Stimulated activated CD8-positive, alpha-beta memory T cell treated with anti-CD3 and anti-CD28 coated beads, Interleukin-15, amount 100 ng/mL, for 48 hours (primary cell): ENCODE measurements at places on chromosomes 2 and 18.
A peak's percentile ranks its signal among the peaks of the same experiment; 100 is the strongest.

- no peak for DNase-seq
Observed at GRCh38 chr18:58235001-58235436, 191.0 kb downstream of the NEDD4L start.

DNA sequence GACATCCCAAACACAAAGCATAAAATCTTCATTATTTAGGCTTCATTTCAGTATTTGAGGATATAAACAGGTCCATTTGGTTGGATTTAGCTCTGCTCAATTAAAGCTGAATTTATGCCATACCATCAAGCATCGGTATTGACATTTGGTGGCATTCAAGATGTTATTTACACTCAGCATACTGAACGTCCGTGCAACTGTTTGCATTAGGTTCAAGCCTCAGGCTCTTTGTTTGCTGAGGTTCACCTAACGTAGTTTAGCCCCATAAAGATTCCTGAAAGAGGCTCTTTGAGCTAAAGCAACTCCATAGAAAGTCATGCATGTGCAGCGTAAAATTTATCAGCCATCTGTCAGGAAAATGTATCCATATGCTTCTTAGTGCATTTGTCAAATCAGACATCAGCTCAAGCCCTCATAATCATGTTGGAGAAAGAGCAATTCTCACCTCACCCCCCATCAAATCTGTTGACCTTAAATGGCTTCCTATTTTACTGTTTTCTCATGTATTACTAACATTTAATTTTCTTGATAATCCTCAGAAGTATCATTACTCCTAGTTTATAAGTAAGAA lies 366.9 kb downstream of the EPHA4 start:
- no peak for DNase-seq

DNA sequence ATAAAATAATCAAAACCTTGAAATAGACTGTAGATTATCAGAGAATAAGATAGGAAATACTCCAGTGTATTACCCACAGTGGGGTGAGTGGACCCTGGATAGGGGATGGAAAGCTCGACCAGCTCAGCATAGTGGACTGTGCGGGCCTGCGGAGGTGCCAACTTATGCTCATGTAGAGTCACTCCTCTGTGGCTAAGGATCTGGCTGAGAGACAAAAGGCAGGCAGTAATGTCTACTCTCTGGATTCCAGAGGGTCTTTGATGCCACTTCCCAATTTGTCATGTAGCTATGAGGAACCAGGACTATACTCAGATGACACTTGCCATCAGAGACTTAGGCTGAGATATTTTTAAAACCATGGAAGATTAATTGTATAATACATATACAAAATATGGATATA lies 101.9 kb upstream of the MCFD2 start:
- no peak for DNase-seq

DNA sequence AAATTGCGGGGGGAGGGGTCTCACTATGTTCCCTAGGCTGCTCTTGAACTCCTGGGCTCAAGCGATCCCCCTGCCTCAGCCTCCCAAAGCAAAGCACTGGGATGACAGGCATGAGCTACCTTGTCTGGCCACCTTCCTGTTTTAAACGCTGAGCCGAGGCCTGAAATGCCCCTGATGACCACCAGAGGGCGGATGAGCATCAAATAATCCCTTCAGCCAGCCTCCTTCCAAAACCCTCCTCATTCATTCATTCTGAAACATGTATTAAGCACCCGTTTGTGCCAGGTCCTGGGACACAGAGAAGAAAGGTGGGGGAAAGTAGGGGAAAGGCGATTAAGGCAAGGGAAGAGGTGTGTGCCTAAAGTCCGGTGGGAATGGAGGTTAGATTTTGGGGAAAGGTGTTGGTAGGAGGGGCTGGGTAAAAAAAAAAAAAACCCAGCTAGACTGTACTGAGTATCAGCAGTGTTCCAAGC lies 30.7 kb upstream of the PTMA start:
- peak; percentile 69 for DNase-seq

DNA sequence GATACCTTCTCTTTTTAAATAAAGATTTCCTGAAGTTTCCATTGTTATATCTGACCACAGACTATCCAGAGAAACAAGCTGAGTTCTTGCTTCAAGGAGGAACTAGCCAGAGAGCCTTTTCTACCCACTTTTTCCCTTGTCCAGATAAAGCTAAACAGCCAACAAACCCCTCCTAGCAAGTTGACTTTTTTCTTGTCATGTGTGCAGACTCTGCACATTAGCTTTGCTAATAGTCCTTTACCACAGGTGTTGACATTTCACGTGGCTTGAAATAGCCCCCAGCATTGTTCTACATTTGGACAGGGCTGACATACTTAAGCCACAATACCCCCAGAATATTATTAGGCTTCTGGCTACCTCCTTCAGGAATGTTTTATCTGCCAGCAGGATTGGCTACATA lies 40.7 kb downstream of the PCBP1 start:
- DNase-seq: no peak
